Calu3 (cell line): ENCODE measurements at places on chromosomes 12 and 14.

DNA sequence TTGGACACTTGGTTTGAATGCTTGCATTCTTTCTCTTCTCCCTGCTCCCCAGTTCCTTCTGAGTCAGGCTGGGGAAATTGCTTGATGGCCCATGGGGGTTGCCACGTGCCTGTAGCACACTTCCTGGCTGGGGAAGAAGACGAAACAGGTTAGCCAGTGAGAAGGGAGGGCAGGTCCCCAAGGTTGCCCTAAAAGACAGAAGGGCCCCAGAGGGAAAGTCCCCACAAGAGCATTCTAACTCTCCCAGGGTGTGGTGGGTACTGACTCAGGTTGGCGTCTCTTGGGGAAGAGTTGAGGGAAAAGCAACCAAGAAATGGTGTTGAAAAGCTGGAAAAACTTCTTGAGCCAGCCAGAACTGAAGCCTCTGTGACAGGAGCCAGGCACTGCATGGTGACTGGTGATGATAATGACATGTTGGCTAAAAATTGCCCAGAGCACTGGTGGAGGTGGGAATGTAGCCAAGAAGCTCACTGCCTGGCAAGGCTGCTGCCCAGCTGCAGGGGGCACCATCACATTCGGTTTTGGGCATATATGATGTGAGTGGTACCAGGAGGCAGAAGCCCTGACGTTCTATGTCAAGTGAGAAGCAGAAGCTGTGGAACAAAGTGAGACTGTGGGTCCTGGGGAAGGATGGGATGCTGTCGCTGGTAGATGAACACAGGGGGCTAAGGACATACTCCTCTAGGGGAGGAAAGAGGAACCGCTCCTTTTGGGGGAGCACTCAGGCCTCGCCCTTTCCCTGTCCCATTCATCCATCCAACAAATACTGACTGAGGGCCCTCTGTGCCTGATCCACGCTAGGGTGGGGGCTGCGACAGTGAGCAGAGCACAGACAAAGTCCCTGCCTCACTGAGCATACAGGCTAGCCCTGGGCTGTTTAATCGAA lies 8.1 kb upstream of the RABGGTA start:
- DNase-seq, result peak; percentile 53

GRCh38 chr12:50545213-50545612 lies 40.4 kb downstream of the DIP2B start:
- DNase-seq, result no peak

- peak; percentile 89 for DNase-seq
These were observed 193.9 kb downstream of the EMP1 start for GRCh38 chr12:13390381-13390861.

DNA sequence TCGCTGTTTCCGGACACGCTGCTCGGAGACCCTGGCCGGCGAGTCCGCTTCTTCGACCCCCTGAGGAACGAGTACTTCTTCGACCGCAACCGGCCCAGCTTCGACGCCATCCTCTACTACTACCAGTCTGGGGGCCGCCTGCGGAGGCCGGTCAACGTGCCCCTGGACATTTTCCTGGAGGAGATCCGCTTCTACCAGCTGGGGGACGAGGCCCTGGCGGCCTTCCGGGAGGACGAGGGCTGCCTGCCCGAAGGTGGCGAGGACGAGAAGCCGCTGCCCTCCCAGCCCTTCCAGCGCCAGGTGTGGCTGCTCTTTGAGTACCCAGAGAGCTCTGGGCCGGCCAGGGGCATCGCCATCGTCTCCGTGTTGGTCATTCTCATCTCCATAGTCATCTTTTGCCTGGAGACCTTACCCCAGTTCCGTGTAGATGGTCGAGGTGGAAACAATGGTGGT lies 90.0 kb downstream of the GALNT8 start:
- no peak for DNase-seq

DNA sequence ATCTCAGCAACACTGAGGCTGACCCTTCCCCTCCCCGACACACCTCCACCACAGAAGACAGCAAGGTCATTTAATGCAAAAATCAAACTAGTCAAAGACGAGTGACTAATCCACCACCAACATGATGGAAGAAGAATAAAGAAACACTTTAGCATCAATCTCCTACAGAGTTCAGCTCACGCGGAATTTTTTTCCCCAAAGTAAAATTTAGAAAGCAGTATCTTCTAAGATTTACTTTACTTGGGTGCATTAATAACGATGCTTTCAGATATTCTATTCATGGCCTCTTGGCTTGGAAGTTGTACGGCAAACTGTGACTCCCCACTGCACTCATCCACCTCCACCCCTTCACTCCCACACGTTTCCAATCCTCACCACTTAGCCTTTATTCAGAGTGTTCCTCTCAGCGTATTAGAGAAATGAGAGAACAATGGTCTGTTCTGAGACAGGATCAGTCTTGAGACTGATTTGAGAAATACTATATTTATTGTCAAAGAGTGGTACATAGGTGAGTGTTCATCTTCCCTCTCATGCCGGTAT lies 1.9 kb downstream of the EGLN3 start:
- DNase-seq, result no peak

GRCh38 chr12:60394665-60395064 lies 798.8 kb downstream of the SLC16A7 start:
- DNase-seq, result no peak
